AG09309 (cell line): ENCODE measurements at places on chromosomes 6 and 20.

DNA sequence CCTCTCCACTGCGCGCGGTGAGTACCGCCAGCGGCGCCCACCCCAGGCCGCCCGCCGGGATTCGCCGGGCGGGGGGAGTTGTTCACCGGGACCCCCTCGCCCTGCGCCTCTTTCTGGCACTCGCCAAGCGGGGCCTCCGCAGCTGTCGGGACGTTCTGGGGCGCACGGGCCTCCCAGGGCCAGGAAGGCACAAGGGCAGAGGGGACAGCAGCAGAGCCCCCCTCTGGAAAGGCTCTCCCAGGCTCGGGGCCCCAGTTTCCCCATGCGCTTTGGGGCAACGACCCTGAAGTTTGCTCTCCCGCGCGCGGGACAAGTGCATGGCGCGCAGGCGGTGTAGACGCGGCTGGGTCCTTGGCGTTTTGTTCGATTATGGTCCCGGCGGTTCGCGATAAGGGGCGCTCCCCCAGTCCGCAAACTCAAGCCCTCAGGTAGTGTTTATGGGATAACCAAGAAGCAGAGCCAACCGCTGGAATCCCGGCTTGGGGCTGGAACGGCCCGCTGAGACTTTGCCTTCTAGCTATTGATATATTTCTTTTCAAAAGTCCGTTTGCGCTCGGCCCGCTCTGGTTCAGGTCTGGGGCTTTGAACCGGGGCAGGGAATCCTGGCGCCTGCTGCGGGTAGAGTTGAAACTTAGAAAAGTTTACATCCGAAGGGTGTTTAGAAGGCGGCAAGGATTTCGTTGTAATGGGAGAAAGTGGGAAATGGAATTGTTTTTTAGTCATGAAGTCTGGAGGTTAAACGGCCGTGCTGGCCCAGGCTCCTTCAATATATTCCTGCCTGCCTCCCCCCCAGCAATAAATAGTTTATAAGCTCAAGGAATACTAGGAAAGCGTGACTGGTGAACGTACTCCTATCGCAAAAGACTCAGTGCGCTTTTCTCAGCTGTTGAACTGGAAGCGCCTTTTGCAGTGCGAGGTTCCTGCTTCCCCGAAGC is 595 bp downstream of the EYA2 start:
- no peak for DNase-seq

DNA sequence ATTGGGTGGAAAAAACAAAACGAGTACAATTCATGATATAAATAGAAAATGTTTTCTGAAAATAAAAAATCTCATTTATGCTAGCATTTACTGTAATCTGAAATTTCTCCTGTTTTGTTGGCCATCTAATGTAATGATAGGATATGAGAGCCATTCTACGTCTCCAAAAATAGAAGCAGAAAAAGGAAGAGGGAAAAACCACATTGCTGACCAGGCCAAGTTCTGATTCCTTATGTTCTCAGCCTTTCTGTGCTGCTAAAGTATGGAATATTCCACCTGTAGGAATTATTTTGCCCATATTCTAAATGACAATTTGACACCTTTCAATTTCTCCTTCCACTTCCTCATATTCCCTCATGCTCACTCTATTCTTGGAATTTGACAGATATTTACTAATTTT is 110.2 kb downstream of the TBXT start:
- DNase-seq: no peak

GRCh38 chr20:53002786-53003185 is 30.6 kb downstream of the TSHZ2 start:
- DNase-seq: no peak

DNA sequence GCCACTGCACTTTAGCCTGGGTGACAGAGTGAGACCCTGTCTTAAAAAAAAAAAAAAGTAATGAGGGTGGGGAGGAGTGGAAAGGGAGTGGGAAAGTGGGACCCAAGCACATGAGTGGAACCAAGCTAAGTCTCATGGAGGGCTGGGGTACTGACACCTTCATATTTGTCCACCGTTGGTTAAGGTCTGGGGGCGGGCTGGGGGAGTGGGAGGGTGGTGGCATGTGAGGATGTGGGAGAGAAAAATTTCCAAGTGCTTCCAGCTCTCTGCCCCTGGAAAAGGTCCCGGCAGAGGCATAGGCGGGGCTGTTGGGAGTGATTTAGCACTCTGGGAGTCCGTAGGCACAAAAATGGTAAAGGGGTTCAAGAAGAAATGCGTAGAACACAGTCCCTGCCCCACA is 6.1 kb downstream of the PSORS1C2 start:
- DNase-seq: no peak

- DNase-seq: no peak
Measured at GRCh38 chr20:41848180-41848579, 230.0 kb upstream of the CHD6 start.

DNA sequence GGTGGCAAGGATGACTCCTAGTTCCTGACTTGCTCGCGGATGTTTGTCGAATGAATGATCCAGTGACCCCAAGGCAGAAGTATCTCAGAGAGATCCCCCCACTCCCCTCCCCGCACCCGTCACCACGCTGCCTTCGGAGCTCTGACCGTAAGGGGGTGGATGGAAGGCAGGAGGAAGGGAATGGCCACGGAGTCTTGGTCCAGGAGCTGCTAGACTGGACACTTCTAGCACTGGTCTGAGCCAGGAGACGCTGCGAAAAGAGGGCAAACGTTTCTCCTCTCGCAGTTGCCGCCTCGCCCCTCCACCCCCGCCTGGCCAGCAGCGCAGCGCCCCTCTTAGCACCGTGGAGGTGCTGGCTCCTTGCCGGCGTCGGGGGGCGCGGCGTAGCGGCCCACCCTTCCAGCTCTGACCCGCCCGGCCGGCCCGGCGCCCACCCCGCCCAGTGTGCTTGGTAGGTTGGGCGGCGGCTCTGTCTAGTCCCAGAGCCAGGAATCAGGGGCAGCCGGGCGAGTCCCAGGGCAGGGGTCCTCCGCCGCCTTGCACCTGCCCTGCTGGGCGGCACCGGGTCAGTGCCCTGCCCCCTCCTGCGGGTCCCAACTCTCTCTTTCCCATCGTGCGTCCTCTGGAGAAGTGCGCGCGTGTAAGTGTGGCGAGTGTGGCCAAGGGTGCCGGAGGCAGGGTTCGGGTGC is 2.4 kb upstream of the DBNDD2 start:
- no peak for DNase-seq

DNA sequence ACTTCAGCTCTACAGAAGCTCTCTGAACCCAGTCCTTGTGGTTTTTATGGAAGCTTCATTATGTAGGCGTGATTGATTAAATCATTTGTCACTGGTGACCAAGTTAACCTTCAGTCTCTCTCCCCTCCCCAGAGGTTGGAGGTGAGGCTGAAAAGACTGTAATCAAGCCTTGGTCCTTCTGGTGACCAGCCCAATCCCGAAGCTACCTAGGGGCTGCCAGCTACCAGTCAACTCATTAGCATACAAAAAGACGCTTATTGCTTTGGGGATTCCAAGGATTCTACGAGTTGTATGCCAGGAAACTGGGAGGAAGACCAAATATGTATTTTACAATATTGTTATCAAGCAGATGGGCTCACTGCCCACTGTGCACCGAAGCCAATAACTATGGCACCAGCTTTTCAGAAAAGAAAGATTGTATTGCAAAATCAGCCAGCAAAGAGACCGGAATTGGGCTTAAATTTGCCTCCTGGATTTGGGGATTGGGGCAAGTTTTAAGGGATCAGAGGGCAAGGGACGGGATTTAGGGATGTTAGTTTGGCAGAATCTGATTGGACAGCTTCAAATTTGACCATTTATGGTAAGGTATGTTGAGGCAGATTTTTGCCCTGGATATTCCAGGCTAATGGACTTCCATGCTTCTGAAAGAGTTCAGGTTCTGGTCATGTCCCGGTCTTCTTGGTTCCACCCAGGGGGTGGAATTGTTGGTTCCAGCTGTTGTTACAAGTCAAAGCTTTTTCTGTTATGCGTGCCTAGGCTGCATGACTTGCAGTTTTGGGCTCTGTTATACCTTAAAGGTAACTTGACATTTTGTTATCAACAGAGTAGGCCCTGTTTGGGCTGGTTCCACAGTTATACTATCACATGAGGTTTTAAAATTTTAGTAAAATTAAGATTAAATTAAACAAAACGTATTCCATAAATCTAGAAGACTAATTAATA is 167.4 kb downstream of the COL9A1 start:
- no peak for DNase-seq

- no peak for DNase-seq
Measured at GRCh38 chr20:5881703-5882102, 68.6 kb downstream of the TRMT6 start.

DNA sequence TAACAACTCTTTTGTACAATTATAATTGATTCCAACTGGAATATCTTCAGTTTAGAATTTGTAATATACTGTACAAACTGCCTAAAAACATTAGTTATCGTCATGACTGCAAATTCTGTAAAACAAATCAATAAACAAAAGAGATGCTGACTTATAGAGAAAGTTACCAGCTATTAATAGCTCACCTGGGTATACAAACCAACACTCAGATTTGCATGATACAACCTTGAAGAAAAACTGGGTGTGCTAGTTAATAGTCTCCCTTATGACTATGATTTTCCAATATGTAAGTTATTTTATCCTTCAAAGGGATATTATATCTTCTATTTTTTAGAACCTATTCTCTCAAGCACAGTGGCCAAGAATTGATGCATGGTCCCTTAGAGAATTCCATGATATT is 698.5 kb downstream of the FRK start:
- DNase-seq: no peak

GRCh38 chr20:58150772-58151171 is 77.7 kb downstream of the ANKRD60 start:
- DNase-seq: no peak

- DNase-seq: no peak
Measured at GRCh38 chr6:131159578-131159977, 24.3 kb downstream of the AKAP7 start.

- no peak for DNase-seq
Measured at GRCh38 chr20:10488534-10488933, 53.4 kb downstream of the SLX4IP start.

- DNase-seq: no peak
Measured at GRCh38 chr6:37551446-37551845, 51.8 kb upstream of the CCDC167 start.

DNA sequence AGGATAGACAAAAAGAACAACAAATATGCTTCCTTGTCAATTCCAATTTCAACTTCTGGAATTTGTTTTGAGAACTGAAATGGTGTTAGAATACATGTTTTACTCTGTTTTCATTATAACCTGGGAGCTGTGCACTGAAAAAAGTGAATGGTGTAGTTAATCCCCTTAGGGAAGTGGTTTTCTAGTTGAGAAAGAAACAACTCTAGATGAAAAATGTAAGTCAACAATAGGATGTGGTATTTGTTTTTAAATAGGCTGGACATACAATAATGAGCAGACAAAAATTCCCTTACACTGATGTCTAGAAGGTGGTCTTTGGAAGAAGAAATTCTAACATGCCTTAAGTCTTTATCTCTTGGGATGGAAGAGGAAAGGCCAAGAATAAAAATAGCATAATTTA is 59.9 kb upstream of the TINAG start:
- no peak for DNase-seq

DNA sequence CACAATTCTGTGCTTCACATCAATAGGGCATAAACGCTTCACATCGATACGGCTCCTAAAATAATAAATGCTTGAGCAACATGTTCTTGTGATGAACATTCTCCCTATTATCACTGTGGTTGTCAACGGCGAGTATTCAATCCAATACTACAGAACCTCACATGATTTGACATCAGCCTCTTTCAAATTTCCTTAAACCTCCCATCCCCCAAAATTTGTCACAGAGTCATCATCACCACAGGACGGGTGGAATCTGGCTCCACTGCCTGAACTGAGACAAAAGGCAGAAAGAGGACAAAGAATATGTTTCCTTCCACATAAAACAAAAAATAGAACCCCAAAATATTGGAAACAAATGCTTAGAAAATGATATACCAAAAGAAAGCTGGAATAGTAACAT is 7.3 kb downstream of the THEMIS start:
- DNase-seq: no peak

GRCh38 chr6:38688579-38689087 is 14.3 kb downstream of the GLO1 start:
- no peak for DNase-seq
